ENCODE measurements at places on chromosomes 4 and X.

DNA sequence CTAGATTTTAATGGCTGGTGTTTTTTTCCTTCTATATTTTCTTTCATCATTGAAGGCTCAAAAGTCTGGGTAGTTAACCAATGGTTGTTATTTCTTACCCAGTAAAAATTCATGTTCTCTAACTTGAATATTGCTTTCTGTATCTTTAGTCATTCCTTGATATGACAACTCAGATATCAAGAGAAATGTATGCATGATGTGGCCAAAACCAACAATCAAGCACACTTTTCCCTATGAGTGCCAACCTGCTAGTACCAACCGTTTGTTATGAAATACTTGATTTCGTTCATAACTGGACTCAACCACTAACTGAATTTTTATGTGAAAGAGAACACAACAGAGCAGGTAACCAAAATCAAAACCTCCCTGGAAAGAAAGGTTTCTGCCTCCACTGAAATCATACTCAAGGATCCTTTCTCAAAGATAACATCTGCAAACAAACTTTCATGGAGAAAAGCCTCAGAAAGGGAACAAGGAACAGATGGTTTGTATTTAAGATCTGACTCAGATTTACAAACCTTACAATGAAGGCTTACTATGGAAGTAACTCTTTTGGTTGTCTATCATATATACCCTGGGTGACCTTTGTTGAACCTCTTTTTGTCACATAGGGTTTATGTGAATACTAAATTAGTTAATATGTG lies 8.3 kb upstream of the VEGFC start:
- DNase-seq = no peak
- no peaks in the 10 kb centered on the region for H3K4me1 ChIP-seq
- no peak overlapping the region for H3K4me3 ChIP-seq
- H3K27ac ChIP-seq = no peak overlapping the region
- H3K27me3 ChIP-seq = no peaks in the 10 kb centered on the region
- no peaks in the 10 kb centered on the region for H3K36me3 ChIP-seq

DNA sequence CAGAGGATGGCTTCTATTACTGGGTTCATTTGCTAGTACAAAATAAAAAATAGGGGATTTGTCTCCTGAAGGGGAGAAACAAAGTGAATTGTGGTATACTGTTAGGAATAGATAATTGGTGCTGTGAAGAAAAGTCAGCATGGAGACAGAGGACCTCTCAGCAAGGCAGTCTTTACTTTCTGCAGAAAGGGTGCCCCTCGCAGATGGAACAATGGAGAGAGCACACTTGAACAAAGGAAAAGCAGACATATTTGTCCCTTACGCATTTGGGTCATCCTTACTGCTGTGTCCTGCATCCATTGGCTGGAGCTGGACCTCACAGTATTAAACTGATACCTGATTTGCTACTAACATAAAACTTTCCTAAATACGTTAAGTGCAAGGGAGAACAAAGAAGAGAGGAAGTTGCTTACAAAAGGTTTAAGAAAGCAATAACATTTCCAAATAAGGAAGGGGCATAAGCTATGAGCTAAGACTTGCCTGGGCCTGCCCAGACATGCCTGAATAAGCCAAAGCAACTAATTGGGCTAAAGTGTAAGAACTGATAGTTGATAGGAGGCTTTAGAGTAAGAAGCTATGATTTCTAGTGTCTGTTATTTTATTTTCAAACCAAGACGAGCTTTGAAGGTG lies 83.8 kb downstream of the CCKAR start:
- peaks cover 19% of the 10 kb centered on the region for H3K36me3 ChIP-seq
- H3K27me3 ChIP-seq = no peaks in the 10 kb centered on the region
- peaks cover 2% of the 10 kb centered on the region for H3K4me1 ChIP-seq

- peaks cover 7% of the 10 kb centered on the region for H3K4me1 ChIP-seq
- no peak overlapping the region for H3K27ac ChIP-seq
- H3K27me3 ChIP-seq = peaks cover 6% of the 10 kb centered on the region
- peaks cover 12% of the 10 kb centered on the region for H3K36me3 ChIP-seq
- no peak for DNase-seq
- no peak overlapping the region for H3K4me3 ChIP-seq
Measured at GRCh38 chr4:184617600-184618196, 31.5 kb downstream of the CASP3 start.

DNA sequence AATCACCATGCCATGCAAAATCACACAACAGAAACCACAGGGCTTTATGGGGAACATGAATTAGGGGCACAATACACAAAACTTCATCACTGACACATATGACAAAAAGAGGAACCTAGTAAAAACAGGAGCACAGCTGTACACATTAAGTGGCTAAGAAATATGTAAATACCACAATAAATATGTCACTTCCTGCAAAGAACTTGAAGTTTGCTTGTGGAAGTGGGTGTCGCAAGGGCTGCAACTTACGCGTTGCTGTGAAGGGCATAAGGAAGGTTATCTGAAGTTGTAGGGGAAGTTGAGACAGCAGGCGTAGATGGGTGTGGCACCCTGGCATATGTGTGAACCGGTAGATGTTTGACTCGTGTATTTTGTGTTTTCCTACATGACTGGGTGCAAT lies 42.4 kb downstream of the CLCN4 start:
- no peak overlapping the region for H3K27ac ChIP-seq
- no peak overlapping the region for H3K4me3 ChIP-seq
- DNase-seq = no peak

GRCh38 chr4:100288161-100288560 lies 97.9 kb upstream of the DDIT4L start:
- H3K4me1 ChIP-seq = peaks cover 12% of the 10 kb centered on the region
- no peaks in the 10 kb centered on the region for H3K36me3 ChIP-seq
- no peak overlapping the region for H3K27ac ChIP-seq
- H3K4me3 ChIP-seq = no peak overlapping the region

- no peak for DNase-seq
- H3K4me3 ChIP-seq = no peak overlapping the region
- H3K4me1 ChIP-seq = no peaks in the 10 kb centered on the region
- H3K36me3 ChIP-seq = no peaks in the 10 kb centered on the region
- H3K27ac ChIP-seq = no peak overlapping the region
- no peaks in the 10 kb centered on the region for H3K27me3 ChIP-seq
Measured at GRCh38 chr4:13378973-13379759, 105.0 kb downstream of the RAB28 start.

GRCh38 chrX:21959362-21960051 lies 19.0 kb downstream of the SMS start:
- H3K4me3 ChIP-seq = no peak overlapping the region
- peaks cover 7% of the 10 kb centered on the region for H3K36me3 ChIP-seq
- no peak overlapping the region for H3K27ac ChIP-seq
- peaks cover 2% of the 10 kb centered on the region for H3K27me3 ChIP-seq
- DNase-seq = no peak
- peaks cover 24% of the 10 kb centered on the region for H3K4me1 ChIP-seq

DNA sequence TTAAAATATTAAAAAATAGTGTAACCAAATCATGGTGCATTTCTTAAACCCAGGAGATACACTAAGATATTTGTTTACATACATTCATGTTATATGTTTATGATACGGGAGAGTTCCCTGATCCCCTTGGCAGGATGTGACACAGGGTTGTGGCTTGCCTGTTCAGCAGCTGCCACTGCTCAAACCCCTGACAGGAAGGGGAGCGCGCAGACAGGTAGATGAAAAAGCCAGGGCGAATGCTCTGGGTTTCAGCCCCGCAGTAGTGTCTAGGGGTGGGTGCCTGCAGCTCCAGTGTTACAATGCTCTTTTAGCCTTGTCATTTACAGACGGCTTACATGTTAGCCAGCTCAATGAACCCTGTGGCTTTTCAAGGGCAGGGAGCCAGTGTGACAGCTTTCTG lies 1343.8 kb upstream of the IGFBP7 start:
- no peaks in the 10 kb centered on the region for H3K36me3 ChIP-seq
- H3K27me3 ChIP-seq = peaks cover 2% of the 10 kb centered on the region
- no peak overlapping the region for H3K4me3 ChIP-seq
- no peak overlapping the region for H3K27ac ChIP-seq

DNA sequence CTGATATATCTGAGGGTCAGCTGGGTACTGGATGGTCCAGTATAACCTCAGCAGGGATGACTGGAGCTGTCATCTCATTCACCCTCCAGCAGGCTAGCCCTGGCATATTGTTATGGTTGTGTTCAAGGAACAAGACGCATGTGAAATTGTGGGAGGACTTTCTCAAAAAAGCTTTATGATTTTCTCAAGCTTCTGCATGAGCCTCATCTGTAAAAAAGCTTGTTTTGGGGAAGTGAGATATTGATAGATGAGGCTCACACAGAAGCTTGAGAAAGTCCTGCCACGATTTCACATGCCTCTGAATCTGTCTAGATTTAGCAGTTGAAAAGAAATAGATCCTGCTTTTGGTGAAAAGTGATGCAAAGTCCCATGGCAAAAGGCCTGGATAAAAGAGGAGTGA lies 93.4 kb downstream of the SPCS3 start:
- no peak for DNase-seq
- H3K27ac ChIP-seq = no peak overlapping the region
- no peaks in the 10 kb centered on the region for H3K4me1 ChIP-seq
- H3K27me3 ChIP-seq = peaks cover 3% of the 10 kb centered on the region

DNA sequence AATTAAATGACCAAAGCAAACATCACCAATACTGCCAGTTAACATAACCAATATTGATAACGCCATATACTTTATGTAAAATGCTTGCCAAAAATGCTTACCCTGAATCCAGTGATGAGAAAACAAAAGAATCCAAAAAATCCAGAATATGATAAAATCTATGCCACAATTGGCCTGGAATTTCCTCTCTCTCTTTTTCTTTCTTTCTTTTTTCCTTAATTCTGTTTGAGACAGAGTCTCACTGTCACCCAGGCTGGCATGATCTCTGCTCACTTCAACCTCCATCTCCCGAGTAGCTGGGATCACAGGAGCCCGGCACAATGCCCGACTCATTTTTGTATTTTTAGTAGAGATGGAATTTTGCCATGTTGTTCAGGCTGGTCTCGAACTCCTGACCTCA lies 9.8 kb upstream of the SLC7A11 start:
- H3K4me3 ChIP-seq = no peak overlapping the region
- H3K4me1 ChIP-seq = peaks cover 6% of the 10 kb centered on the region
- DNase-seq = no peak
- H3K36me3 ChIP-seq = no peaks in the 10 kb centered on the region

DNA sequence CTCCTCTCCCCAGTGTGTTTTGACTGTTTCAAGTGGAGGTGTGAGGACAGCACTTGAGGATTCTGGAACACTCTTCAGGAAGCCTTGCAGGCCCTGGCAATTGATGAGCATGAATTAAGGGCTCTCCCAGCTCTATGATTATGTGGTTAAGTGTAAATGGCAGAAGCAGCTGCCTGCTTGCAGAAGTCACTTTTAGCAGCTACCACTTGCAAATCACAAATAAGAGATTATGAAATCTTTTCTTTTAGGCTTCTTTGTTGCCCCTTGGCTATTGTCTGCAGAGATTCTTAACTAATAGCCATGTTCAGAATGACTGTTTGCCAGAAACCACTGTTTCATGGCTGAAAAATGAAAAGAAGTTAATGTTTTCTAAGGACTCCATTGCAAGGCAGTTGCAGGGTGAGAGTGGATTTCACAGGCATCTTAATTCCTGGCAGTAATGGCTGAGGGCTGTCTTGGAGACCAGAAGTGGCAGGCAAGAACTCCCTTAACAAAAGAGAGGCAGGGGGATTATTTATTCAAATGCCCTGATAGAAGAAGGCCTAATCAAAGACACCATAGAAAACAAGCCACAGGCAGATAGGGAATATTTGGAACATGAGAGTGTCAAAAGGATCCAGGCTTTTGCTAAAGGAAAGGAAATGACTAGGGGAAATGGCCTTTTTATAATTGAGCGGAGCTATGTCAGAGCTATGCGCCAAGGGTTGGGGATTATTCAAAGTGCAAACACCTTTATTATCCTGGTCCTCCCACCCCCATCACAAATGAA lies 8.3 kb upstream of the HOPX start:
- DNase-seq = no peak
- H3K36me3 ChIP-seq = peaks cover 4% of the 10 kb centered on the region
- H3K4me3 ChIP-seq = no peak overlapping the region
- H3K27me3 ChIP-seq = peaks cover 5% of the 10 kb centered on the region
- peaks cover 15% of the 10 kb centered on the region for H3K4me1 ChIP-seq

- no peaks in the 10 kb centered on the region for H3K36me3 ChIP-seq
- H3K27me3 ChIP-seq = peaks cover 2% of the 10 kb centered on the region
- DNase-seq = no peak
Measured at GRCh38 chrX:78619834-78620233, 39.3 kb downstream of the RTL3 start.

- H3K27ac ChIP-seq = no peak overlapping the region
- DNase-seq = no peak
- H3K27me3 ChIP-seq = no peaks in the 10 kb centered on the region
- no peak overlapping the region for H3K4me3 ChIP-seq
- H3K36me3 ChIP-seq = no peaks in the 10 kb centered on the region
Measured at GRCh38 chr4:142427456-142427855, 418.6 kb downstream of the INPP4B start.

GRCh38 chr4:8600266-8600665 lies 7.7 kb downstream of the CPZ start:
- peaks cover 6% of the 10 kb centered on the region for H3K27me3 ChIP-seq
- H3K4me3 ChIP-seq = no peak overlapping the region
- no peak overlapping the region for H3K27ac ChIP-seq
- no peak for DNase-seq

GRCh38 chrX:2841537-2841936 lies 12.8 kb downstream of the GYG2 start:
- H3K27me3 ChIP-seq = no peaks in the 10 kb centered on the region
- no peak overlapping the region for H3K27ac ChIP-seq
- no peaks in the 10 kb centered on the region for H3K4me1 ChIP-seq

- H3K4me1 ChIP-seq = no peaks in the 10 kb centered on the region
- no peak for DNase-seq
- no peaks in the 10 kb centered on the region for H3K36me3 ChIP-seq
- H3K4me3 ChIP-seq = no peak overlapping the region
- no peak overlapping the region for H3K27ac ChIP-seq
Measured at GRCh38 chr4:79177388-79177787, 148.5 kb downstream of the NAA11 start.

DNA sequence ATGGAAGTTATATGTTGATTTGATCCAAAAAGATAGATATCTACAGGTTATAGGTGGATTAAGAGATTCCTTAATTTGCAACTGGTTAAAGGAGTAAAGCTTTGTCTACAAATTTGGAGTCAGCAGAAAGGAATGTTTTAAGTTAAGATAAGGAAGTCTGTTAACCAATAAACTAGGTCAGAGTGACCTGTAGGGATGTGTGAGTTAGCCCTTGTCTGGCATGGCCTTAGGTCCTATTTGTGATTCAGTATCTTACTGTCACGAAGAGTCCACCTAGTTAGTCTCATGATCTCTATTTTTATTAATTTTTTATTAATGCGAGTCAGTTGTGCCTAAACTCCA lies 230.8 kb downstream of the INPP4B start:
- DNase-seq = no peak
- no peaks in the 10 kb centered on the region for H3K36me3 ChIP-seq
- H3K27me3 ChIP-seq = no peaks in the 10 kb centered on the region
- no peaks in the 10 kb centered on the region for H3K4me1 ChIP-seq

DNA sequence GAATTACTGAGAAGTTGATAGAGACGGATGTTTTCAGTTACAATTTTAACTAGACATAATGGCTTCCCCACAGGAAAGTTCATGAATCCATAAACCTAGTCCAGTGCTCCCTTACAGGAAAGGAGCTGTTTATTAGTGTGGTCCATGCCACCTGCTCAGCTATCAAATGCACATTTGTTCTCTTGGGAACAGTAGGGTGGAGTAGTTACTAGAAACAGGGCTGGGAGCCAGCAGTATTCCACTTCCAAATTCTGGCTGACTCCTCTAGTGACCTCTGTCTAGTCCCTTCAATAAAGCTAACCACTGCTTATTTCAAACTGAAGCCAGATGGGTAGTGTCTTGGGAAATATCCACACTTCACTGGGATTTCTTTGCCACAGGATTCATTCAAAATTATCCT lies 88.4 kb upstream of the TLL1 start:
- H3K36me3 ChIP-seq = no peaks in the 10 kb centered on the region
- H3K4me3 ChIP-seq = no peak overlapping the region
- no peaks in the 10 kb centered on the region for H3K27me3 ChIP-seq
- DNase-seq = no peak
